ENCODE measurements at places on chromosomes 4 and X. TPM values are rescaled to one million over a fixed set of nuclear protein-coding genes. Genes with fewer than 3 reads are reported as not detected.

GRCh38 chrX:2820136-2820771, 8.5 kb upstream of the GYG2 start:
- no peak for DNase-seq

GRCh38 chr4:98673288-98673644, 14.9 kb upstream of the TSPAN5 start:
- no peak for DNase-seq

- DNase-seq = no peak
These were observed 23.9 kb downstream of the EVC start for GRCh38 chr4:5734853-5735252.

DNA sequence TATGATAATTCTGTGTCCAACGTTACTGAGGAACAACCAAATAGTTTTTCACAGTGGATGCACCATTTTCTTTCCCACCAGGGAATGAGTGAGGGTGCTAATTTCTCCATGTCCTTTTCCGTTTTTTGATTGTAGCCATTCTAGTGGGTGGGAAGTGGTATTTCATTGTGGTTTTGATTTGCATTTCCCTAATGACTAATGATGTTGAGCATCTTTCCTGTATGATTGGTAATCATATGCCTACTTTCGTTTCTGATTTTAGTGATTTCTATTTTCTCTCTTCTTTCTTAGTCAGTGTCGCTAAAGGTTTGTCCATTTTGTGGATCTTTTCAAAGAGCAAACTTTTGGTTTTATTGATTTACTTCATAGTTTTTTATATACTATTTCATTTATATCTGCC, 32.1 kb upstream of the TEX13D start:
- no peak for DNase-seq

DNA sequence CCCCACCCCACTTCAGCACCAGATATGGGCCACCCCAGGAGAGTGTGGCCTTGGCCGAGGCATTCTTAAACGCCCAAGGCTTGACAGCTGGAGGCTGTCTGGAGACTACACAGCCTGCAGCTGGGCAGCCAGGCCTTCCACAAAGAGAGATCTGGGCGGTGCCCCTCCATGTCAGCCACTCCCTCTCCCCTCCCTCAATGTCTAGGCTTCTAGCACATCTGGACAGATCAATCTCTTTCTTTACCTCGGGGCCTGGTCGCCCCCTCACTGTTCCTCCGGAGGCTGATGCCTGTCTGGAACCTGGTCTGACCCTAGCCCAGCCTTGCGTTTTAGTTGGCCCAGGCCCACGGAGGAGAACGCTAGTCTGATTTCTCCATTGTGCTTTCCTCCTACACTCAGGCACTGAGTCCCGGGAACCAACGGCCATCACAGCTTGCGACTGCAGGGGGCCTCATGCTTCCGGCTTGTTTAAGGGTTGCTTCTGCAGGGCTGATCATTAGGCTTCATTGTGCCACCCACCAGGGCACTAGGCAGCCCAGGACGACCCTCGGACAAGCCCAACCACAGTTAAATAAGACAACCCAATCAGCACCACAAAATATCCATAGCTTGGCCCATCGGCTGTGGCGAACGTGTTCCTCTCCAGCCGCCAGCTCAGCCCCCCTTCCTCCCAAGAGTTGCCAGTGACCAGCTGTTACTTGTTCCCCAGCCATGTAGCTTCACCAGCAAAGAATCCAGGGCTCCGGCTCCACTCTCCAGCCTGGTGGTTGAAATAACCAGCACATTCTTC, 200.6 kb downstream of the BCOR start:
- DNase-seq = peak; percentile 24

TRIM75 gene
- total RNA-seq = not detected
